ENCODE measurements at places on chromosomes 1 and 21.

DNA sequence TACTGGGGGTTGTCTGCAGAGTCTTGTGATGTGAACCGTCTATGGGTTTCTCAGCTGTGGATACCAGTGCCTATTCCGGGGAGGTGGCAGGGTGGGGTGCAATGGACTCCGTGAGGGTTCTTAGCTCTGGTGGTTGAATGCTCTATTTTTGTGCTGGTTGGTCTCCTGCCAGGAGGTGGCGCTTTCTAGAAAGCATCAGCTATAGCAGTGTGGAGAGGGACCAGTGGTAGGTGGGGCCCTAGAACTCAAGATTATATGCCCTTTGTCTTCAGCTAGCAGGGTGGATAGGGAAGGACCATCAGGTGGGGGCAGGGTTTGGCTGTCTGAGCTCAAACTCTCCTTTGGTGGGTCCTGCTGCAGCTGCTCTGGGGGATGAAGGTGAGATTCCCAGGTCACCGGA, 127.3 kb upstream of the PLD5 start:
- no peak for DNase-seq

GRCh38 chr1:187624812-187625545, 796.2 kb downstream of the PLA2G4A start:
- no peak for DNase-seq

GRCh38 chr1:55057270-55057955, 18.1 kb downstream of the PCSK9 start:
- no peak for DNase-seq

GRCh38 chr1:118388301-118388959, 203.4 kb upstream of the SPAG17 start:
- DNase-seq = no peak

- no peak for DNase-seq
Observed at GRCh38 chr1:57517587-57518374, 93.9 kb upstream of the DAB1 start.

GRCh38 chr21:34700605-34701004, 31.8 kb downstream of the CLIC6 start:
- DNase-seq = no peak

DNA sequence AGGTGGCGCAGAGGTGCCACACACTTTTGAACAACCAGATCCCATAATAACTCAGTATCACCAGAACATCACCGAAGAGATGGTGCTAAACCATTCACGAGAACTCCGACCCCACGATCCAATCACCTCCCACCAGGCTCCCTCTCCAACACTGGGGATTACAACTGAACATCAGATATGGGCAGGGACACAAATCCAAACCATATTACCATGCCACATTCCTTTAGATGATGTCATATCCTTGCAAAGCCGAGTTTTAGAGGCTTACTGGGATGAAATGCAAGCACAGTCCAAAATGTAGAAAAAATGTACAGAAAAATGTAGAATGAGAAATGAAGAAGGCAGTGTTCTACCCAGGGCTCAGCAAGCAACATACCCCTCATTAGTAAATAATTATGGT, 64.7 kb downstream of the SGIP1 start:
- no peak for DNase-seq

DNA sequence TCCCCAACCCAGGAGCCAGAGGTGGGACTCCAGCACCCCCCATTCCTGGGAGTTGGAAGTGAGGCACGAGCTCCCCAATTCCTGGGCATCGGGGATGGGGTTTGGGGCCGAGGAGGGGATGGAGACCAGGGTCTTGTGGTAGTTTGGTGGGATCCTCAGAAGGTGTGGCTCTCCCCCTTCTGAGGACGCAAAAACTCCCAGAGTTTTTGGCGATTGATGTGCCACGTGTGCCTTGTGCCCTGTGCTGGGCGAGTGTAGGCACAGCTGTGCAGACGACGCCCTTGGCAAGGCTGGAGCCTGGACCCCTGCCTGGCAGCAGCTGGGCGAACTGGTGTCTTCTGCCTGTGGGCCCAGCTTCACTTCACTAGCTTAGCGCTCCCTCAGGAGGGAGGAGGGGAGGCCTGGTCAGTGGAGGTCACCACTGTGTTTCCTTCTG, 2.6 kb downstream of the GUK1 start:
- DNase-seq = no peak

- peak; percentile 35 for DNase-seq
Observed at GRCh38 chr1:32361674-32362473, 411 bp downstream of the FAM229A start.

GRCh38 chr1:210232511-210233215, at the start of gene SERTAD4:
SERTAD4 (plus strand) TSS chr1:210232796; CDS start chr1:210237961, 5,165 bp downstream.
- peak; percentile 75 for DNase-seq
